ENCODE measurements at places on chromosomes 6 and 20. TPM values are rescaled to one million over a fixed set of nuclear protein-coding genes. Genes with fewer than 3 reads are reported as not detected.

Gene CRISP3
- total RNA-seq: not detected

Gene OR2B6
- total RNA-seq: not detected

Gene NUP153
- total RNA-seq: 48.7 TPM

Gene C20orf204
- 24.6 TPM for total RNA-seq

Gene PLCB1
- total RNA-seq: 1.3 TPM

Gene CGA
- total RNA-seq: not detected

Gene CLPSL2
- not detected for total RNA-seq

Gene TRERF1
- total RNA-seq: 21.0 TPM

Gene ANGPT4
- total RNA-seq: not detected

Gene GABRR2
- total RNA-seq: 1.00 TPM

Gene ZKSCAN3
- 11.5 TPM for total RNA-seq

Gene MACROD2
- 0.86 TPM for total RNA-seq

Gene RUNX2
- total RNA-seq: 15.8 TPM

Gene MYH7B
- 0.15 TPM for total RNA-seq

Gene BMP7
- total RNA-seq: not detected

Gene RSPH4A
- total RNA-seq: 0.93 TPM

Gene ENPP5
- 0.92 TPM for total RNA-seq

Gene TUBB1
- 9.5 TPM for total RNA-seq

Gene GPR6
- total RNA-seq: not detected

Gene MAS1
- not detected for total RNA-seq

Gene MRPS18A
- 20.9 TPM for total RNA-seq

Gene RPRD1B
- total RNA-seq: 45.3 TPM

Gene SGK2
- 2.6 TPM for total RNA-seq

Gene GLP1R
- not detected for total RNA-seq

Gene PLN
- not detected for total RNA-seq

Gene OR12D2
- total RNA-seq: not detected

Gene ERVFRD-1
- total RNA-seq: not detected

Gene PDE7B
- 3.1 TPM for total RNA-seq

Gene OXT
- total RNA-seq: 2.3 TPM

Gene SAMD5
- total RNA-seq: not detected

Gene TFAP2D
- total RNA-seq: not detected

Gene SLC17A4
- total RNA-seq: not detected

Gene SMIM8
- total RNA-seq: 10.5 TPM

Gene C4B
- total RNA-seq: 8.4 TPM

Gene ZBTB46
- 0.05 TPM for total RNA-seq

Gene BTBD3
- total RNA-seq: 7.7 TPM

Gene RPS18
- 3,431 TPM for total RNA-seq

Gene NT5E
- 3.7 TPM for total RNA-seq

Gene LEMD2
- 104 TPM for total RNA-seq

Gene WFDC12
- not detected for total RNA-seq

Gene CD93
- total RNA-seq: 61.2 TPM

Gene PRICKLE4
- not detected for total RNA-seq

Gene L3MBTL1
- total RNA-seq: 16.2 TPM

Gene COL9A1
- total RNA-seq: not detected

Gene ZC2HC1B
- total RNA-seq: not detected

Gene CST2
- not detected for total RNA-seq

Gene CALHM6
- 16.3 TPM for total RNA-seq

Gene C20orf202
- total RNA-seq: 0.22 TPM

Gene DTNBP1
- total RNA-seq: 22.7 TPM
